ENCODE measurements at places on chromosomes 11 and 22.

DNA sequence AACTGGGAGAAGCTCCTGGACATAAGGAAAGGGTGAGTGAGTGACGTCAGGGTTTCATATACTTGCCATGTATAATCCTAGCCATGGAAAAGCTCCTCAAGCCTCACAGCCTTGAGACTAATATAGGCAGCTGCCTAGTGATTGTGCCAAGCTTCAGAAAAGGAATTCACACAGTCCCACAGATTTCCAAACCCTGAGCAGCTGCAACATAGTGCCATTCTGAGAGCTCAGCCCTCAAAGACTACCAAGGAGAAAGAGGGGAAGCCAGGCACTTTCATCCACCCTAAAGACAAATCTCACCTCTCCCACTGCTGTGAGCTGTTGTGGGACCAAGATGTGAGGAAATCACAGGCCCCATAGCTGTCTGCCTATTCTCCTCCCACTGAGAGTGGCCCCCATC is 707.9 kb upstream of the ANO5 start:
- no peak for DNase-seq

GRCh38 chr11:19838994-19839768 is 126.5 kb downstream of the NAV2 start:
- no peak for DNase-seq

DNA sequence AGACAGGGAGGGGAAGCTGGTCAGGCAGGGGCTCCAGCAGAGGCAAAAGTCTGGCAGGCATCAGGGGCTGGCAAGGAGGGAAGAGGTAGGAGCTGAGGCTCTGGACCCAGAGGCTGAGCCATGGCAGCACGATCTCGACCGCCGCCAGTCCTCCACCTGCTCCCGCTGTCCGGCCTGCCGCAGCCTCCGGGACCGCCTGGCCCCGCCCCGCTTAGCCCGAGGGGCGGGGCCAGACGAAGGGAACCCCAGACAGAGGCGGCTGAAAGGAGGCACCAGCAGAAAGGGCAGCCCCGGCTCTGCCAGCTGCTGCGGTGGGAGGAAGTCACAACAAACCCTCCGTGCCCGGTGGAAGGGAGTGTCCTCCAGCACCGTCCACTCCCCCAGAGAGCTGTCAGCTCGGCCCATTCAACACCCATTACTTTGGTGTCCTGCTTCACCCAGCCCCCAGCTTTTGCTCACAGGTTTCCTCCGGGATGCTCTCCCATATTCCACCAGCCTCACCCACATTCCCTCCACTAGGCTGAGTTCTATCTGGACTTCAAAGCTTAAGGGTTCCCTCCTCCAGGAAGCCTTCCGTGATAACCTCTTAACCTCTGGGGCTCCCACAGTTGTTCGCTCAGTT is at the start of gene MFNG:
Gene MFNG (minus strand): TSS at position 161 of the 622 bp plus-strand sequence. CDS start 207 bp downstream, outside the sequence.
- DNase-seq, result no peak

DNA sequence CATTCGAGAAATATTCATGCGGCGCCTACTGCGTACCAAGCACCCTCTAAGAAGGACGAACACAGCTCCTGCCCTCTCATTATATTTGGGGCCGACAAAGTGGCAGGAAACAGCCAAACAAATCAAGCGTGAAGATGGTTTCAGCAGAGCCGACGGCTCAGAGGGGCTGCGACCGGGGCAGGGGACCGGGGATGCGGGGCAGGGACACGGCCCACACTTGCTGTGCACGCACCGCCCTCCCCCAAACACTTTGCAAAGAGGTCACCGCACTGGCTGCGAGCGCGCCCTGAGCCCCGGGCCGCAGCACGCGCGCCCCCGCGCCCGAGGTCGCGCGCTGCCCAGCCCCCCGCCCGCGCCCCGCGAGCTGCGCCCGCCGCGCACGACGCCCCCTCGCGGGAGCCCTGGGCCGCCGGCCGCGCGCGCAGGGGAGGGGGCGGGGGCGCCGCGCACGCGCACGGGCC is 255 bp upstream of the SYNGR1 start:
- no peak for DNase-seq

GRCh38 chr11:65821107-65821506 is 12.7 kb upstream of the SNX32 start:
- DNase-seq, result no peak

DNA sequence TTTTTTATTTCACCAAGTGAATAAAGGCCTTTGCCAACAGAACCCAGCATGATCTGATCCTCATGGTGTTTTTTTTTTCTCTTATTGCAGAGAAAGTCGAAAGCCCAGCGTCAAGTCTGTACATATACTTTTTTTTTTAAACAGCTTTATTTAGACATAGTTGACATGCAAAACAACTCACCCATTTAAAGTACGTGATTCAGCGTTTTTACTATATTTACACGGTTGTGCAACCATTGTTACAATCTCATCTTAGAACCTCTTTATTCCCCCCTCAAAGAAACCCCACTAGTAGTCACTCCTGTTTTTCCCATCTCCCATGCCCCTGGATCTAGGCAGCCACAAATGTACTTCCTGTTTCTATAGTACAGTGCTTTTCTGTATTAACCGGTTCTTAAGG is 20.6 kb upstream of the AP1B1 start:
- DNase-seq, result no peak

DNA sequence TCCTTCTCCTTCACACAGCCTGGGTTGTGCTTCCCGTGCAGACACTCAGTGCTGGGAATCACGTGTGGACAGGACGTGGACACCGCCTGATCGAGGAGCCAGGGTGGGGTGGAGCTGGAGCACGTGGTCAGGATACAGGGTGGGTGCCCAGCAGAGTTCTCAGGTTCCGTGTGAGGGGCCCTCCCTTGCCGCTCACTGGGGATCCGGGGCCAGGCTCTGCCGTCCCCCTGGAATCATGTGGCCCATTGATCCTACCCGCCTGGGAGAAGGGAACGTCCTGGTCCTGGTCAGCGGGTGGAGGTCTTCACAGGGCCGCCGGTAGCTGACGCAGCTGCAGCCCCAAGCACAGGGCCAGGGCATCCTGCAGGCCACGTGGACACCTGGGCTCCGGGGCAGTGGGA is 397.7 kb downstream of the TBC1D22A start:
- no peak for DNase-seq

DNA sequence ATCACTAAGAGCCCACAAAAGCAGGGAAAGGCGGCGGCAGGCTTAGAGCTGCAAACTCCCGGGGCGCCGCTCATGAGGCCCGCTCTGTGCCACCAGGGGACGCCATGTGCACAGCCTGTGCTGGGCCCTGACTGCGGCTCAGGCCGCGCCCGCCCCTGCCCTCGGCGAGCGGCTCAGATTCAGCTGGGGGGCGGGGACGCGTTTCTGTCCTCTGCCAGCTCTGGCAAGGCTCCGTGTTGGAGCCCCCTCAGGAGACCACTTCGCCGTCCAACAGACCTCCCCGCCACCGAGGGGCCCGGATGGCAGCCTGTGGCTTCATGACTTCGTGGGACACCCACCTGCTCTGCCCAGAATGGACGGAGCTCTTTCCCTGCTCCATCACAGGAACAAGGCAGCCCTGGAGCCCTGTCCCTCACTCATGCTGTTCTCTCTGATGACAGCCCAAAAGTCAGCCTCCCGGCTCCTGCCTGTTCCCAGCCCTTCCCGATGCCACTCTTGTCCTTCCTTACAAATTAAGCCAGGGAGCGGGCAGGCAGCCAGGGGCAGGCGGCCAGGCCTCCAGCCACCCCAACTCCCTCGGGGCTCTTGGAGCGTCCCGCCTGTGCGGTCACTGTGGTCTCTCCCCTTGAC is 69.1 kb downstream of the NAT10 start:
- DNase-seq, result no peak

GRCh38 chr22:18077639-18078328 is at the start of gene PEX26:
PEX26 (plus strand) TSS chr22:18077990; CDS start chr22:18078377, 387 bp downstream.
- peak; percentile 77 for DNase-seq

GRCh38 chr11:110850846-110851245 is 138.6 kb upstream of the ARHGAP20 start:
- DNase-seq, result no peak

GRCh38 chr22:27028093-27028492 is 370.7 kb downstream of the MIAT start:
- DNase-seq, result no peak

DNA sequence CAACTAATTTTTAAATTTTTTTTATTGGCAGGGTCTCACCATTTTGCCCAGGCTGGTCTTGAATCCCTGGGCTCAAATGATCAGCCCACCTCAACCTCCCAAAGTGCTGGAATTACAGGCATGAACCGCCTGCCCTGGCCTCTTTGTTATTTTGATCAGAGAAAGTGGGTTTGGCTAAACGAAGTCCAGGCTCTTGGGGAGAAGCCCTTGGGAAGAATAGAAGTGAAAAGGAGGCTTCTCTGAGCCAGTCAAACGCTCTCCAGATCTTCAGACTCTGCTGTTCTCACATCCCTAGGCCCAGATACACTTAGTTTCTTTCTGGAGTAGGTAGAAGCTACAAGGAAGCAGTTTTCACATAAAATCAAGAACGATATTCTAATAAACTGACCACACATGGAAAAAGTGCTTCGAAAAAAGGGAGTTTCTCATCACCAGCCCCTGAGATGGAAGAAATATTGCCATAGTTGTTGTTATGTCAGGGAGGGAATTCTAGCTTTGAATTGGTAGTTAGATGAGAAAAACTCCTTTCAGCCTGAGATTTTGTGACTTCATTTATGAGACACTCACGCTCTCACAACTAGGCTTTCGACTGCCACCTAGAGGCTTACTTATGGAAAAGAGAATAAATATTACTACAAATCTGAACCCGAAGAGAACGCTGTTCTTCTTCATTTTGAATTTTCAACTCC is 41.7 kb upstream of the AQP11 start:
- DNase-seq, result peak; percentile 38

DNA sequence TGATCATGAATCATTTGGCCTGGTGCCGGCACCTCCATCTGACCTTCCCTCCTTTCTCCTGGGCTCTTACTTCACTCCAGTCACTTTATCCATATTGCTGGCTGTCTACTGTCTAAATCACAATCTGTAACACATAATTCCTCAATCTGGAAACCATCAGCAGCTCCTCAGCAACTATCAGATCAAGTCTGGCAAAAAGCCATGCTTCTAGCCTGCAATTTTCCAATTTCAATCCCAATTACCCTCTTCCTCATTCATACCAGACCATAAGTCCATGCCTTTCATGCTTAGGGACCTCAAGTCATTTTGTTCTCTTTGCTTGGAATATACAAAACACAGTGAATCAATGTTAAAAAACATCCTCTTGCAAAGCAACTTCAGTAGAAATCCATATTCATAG is 882.8 kb upstream of the ANO3 start:
- DNase-seq, result no peak

DNA sequence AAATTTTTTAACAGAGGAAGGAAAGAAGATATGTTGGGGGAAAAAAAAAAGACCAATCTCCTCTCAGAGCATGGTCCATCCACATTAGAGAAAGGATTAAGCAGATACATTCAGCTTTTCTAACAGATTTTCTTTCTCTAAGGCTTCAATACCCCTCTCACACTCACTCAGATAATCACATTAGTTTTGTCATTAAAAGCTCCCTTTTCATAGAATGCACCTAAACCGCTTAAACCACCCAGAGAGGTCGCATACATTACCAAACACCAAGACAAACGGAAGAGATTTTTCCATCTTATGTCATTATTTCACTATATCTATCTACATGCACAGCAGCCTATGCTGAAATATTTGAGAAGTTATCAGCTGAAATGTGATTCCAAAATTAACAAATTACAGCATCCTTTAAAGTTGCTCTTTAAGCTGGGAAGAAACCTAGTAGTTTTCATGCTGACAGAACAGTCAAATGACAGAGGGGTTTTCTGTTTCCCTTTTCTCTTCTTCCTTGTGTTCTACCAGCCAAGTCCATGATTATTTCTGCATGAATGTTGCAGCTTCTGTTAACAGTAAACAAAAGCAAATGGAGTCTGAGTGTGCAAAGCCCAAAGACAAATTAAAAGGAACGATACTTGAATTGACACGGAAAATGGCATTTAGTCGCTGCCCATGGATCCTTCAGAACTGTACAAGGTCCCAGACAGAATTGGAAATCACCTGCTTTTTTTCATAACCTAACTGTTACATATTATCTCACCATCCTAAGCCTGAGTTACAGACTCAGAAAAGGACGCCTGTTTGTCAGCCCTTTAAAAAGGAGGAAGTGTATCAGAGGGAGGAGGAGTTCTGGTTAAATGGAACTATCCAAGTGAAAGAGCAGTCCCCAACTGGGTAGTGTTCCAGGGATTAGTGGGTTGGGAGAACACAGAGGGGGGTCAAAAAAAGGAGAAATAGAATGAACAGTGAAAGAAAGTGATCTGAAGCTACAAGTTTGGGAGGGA is 54.6 kb downstream of the PRCP start:
- DNase-seq, result no peak

GRCh38 chr22:31800065-31800464 is 46.2 kb downstream of the DEPDC5 start:
- DNase-seq, result no peak

DNA sequence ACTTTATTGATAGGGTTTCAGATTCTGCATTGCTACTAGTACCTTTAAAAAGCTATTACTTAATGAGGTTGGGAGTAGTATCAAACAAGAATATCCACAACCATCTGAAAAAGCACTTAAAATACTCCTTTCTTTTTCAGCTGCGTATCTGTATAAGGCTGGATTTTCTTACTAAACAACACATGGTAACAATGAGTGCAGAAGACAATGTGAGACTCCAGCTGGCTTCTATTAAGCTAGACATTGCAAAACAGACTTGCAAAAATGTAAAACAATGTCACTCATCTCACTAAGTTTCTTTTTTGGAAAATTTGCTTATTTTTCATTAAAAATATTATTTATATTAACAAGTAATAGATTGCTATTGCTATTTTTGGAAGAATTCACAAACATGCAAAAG is 132.6 kb downstream of the WNT11 start:
- no peak for DNase-seq

- DNase-seq, result no peak
Measured at GRCh38 chr11:27295928-27296327, 67.1 kb downstream of the CCDC34 start.

DNA sequence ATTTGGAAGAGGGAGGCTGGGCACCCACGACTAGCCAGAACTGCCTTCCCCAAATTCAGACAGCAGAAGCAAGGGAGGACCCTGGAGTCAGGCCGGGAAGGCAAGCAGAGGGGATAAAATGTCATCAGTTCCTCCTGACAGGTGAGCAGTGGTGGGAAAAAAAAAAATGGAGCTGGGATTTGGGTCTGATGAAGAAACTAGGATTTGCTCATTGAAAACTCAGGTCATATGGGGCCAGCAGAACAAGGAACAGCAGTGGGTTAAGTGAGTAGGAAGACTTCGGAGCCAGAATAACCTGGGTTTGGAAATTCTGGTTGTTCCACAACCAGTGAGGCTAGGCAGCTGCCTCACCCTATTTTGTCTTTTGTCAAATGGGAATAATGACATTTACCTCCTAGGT is 28.9 kb upstream of the DRD2 start:
- no peak for DNase-seq
